Hypothalamus (tissue), 51 donors: ENCODE measurements at places on chromosomes 5 and 9.
A peak's percentile ranks its signal among the peaks of the same experiment; 100 is the strongest.

DNA sequence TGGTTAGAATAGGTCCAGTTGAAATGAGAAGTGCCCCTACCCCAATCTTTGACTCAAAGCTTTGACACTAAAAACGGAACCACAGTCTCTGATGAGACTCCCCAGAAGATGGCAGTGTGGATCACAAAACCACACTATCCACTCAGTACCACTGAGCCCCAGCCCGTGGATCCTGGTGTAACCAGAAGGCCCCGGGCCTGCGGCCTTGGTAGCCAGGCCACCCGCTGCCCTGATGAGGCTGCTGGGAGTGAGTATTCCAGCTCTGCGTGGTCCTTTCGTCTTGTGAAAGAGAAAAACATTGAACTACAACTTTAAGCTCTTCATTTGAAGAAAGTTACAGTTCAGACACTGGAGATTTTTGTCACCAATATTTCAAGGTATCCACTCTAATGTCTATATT is 42.2 kb upstream of the FBP1 start:
- peak; percentile 50 for DNase-seq

- DNase-seq = no peak
These were observed 128.9 kb upstream of the DMRT1 start for GRCh38 chr9:712643-713042.

- DNase-seq = no peak
These were observed 4.5 kb upstream of the POU4F3 start for GRCh38 chr5:146334074-146334533.

- no peak for DNase-seq
These were observed 798 bp downstream of the MEGF9 start for GRCh38 chr9:120713257-120714087.

GRCh38 chr9:78745331-78745730 is 448.4 kb downstream of the PSAT1 start:
- DNase-seq = no peak

GRCh38 chr5:97888439-97888838 is 705.4 kb upstream of the RIOK2 start:
- no peak for DNase-seq

DNA sequence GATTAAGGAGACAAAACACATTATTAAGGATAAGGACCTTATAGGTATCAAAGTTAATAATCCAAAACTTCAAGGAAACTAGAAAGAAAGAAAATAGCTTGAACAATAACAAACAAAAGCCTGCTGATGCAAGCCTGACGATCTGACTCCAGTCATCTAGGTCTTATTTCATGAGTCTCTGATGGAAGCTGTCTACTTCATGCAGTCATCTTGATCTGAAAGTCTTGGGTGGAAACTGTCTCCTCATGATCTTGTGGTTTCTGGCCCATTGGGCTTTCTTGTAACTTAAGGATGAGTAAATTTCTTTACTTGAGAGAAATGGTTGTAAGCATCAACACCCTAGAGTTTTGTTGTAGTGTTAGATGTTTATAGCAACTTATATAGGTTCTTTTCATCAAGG is 20.6 kb upstream of the PSIP1 start:
- DNase-seq = no peak

DNA sequence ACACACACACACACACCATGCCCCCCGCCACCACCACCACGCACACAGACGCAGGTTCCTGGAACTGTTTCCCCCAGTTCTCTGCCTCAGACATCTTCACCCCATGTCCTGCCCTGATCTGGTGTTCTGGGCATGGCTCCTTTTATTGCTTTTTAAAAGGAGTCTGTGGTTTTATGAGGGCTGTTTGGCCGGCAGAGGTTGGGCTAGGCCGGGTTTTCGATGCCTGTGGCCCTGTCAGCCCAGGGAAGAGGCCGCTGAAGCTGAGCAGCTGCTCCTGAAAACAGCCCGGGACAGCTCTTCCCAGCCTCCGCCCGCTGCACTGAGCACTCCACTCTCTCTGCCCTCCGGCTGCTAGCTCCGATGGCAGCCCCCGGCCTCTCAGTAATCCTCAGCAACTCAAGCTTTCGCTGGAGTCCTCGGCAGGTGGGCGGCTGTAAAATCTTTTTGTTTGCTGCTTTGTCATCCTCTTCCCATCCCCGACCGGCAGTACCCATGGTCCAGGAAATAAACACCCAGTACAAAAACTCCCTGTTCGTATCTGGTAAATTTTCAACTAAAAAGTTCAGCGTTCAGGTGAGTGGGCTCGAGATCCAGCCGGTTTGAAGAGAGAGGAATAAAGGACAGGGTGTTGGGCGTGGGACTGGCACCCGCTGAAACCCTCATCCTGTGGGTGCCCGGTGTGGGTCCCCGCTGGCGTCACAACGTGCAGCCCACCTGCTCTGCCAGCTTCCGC is 103.0 kb upstream of the ERCC6L2 start:
- DNase-seq = no peak

GRCh38 chr5:129639331-129639730 is 108.6 kb upstream of the MINAR2 start:
- no peak for DNase-seq

GRCh38 chr5:54533541-54534190 is 16.1 kb downstream of the SNX18 start:
- no peak for DNase-seq

DNA sequence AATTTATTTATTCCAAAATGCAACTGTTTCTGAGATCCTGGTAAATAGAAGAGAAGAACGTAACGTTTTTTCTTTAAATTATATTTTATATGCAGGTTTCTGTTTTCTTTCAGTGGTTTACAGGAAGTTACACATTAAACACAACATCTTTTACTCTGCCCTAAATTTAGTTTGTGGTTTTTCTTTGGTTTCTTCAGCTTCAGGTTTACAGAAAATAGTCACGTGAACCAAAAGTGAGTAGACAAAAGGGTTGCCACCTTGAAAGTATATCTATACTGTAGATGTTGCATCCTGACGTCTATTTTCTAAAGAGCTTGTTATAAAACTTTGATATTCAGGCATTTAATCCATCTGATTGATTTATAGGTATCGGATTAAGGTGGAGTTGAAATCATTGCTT is 1236.6 kb downstream of the MAT2B start:
- no peak for DNase-seq

DNA sequence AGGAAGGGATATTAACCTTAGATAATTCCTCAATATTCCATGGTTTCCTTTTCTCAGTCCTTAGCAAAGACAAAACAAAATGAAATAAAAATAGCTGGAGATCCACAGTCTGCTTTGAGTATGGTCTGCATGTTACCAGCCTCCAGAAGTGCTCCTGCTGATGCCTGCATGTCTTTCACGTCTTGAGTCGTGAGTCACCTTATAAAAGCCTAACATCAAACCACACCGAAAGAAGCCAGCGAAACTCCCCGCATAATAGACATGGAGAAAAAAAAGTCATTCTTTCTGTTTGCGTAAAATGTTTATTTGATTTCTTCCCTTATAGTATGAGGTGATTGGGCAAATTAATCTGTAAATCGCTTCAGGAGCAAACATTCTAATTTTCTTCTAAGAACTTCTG is 380.5 kb downstream of the SLCO4C1 start:
- no peak for DNase-seq

- DNase-seq = peak; percentile 7
These were observed 391.8 kb downstream of the ARHGEF28 start for GRCh38 chr5:74017786-74018211.

DNA sequence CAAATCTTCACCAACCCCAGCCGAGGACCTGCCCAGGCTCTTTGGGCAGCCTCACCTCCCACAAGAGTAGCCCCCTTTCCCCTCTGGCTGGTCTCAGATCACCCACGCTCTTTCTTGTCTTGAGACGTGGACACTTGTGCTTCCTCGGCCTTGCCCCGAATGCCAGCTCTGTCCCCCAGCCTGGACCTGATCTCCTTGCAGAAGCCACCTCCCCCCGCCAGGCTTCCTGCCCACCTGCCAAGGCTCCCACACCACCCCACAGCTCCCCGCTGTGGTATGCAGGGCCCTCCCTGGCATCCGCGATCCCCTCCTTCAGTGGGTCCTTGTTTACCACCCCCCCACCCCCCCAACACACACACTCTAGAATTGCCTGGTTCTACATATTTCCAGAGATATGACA is 133.7 kb downstream of the ROR2 start:
- DNase-seq = no peak

DNA sequence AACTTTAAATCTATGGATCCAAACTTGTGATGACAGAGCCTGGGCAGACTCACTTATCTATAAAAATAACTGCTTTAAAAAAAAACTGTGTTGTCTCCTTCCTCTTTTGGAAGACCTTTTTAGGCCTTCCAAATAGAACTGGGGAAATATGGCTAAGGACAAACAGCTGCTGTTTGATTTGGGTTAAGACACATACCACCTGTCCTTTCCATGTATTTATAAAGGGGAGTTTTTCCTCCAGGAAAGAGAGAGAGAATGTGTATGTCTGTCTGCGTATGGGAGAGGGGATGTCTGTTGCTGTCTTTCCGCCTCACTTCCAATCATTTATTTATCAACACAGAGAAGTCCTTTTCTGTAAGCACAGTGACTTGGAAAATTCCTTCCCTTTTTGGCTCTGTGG is 2.8 kb downstream of the ARHGEF37 start:
- DNase-seq = no peak

GRCh38 chr5:17221843-17222636 is 4.6 kb downstream of the BASP1 start:
- no peak for DNase-seq

GRCh38 chr5:13553896-13554295 is 390.6 kb downstream of the DNAH5 start:
- no peak for DNase-seq

GRCh38 chr5:50593681-50594080 is 72.8 kb upstream of the PARP8 start:
- DNase-seq = no peak

DNA sequence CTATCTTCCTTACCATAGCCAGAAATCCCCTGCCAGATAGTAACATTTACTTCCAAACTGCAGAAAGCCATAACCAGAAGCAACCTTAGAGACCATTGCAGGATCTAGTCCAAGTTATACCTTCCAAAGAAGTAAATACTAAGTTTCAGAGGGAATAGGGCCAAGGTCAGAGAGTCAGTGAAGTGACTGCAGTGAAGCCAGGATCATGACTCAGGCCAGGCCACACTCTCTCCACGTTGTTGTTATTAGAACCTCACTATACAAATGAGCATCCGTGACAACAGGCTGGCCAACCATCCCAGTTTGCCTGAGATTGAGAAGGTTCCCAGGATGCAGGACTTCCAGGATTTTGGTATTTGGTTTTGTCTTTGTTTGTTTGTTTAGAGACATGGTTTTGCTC is 11.3 kb downstream of the ERAP1 start:
- no peak for DNase-seq

DNA sequence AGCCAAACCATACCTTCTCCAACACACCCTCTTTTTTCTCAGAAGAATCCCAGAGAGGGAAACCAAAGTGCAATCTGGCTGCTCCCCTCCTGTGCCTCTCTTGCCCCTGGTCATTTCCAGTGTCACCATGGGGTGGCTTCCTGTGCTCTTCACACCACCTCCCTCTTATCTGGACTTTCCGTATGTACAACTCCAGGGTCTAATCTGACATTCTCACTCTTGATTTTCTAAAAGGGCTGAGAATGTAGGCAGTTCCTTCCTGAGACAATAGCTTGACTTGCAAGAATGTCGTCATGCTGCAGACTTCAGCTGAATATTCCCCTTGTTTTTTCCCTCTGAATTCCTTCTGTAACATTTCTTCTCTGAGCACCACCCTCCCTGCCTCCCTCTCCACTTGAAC is 110.2 kb downstream of the FBXL7 start:
- DNase-seq = no peak

DNA sequence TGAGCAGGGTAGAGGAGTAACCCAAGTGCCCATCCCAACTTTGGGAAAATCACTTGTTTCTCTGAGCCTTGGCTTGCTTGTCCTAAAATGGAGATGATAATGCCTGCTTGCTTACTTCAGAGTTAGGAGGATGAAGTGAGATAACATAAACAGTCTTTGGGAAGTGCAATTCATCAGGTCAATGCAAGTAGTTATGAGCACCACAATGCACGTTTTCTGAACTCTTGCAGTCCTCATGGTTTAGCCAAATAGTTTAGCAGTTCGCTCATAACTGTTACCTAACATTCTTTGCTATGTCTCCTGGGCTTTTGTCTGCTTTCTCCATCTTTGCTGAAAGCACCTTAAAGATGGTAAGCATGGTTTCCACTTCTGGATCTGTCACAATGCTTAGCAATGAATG is 270.0 kb downstream of the ADAMTSL1 start:
- DNase-seq = no peak

DNA sequence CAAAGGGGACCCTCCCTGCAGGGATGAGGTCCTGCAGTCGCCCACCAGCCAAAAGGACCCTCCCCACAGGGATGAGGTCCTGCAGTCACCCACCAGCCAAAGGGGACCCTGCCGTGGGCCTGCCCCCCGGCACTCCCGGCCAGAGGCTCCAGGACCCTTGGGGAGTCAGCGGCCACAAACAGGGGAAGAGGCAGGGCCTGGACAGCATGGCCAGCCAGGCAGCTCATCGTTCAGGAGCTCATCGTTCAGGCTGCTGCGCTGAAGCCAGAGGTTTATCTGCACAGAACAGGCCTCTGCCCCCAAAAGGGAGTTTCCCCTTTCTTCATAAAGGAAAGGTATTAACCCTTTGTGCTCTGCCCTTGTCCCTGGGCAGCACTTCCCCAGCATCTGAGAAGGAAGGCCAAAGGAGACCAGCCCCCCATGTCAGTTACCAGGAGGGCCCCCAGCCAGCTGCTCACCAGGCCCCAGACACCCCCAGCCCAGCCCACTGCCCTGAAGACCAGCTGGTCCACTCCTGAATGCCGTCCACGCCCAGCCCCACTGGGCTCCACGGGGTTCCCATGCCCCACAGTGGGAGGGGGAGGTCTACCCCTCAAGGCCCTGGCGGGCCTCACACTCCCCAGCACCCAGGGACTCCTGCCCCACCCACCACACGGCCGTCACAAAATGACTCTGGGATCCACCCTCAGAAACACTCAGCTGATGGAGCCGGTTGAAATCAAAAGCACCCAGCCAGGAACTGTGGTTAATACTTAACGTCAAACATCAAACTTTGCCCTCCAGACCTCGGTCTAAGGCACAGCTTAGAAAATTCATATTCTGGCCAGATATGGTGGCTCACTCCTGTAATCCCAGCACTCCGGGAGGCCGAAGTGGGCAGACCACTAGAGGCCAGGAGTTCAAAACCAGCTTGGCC is 6.3 kb downstream of the SLC12A7 start:
- DNase-seq = no peak

GRCh38 chr5:18244309-18244708 is 610.0 kb downstream of the TAF11L14 start:
- no peak for DNase-seq

GRCh38 chr9:3458806-3459475 is 66.9 kb downstream of the RFX3 start:
- no peak for DNase-seq

GRCh38 chr5:10293907-10294662 is 13.6 kb downstream of the CMBL start:
- no peak for DNase-seq
